ENCODE measurements at places on chromosomes 11 and 22.
A peak's percentile ranks its signal among the peaks of the same experiment; 100 is the strongest.

- H3K27ac ChIP-seq, result no peak overlapping the region
- H3K36me3 ChIP-seq, result no peaks in the 10 kb centered on the region
- no peaks in the 10 kb centered on the region for H3K27me3 ChIP-seq
- DNase-seq, result no peak
Observed at GRCh38 chr11:124738713-124739478, 846 bp upstream of the NRGN start.

GRCh38 chr22:31828739-31829138, 74.9 kb downstream of the DEPDC5 start:
- no peaks in the 10 kb centered on the region for H3K27me3 ChIP-seq
- no peak overlapping the region for H3K27ac ChIP-seq
- H3K4me1 ChIP-seq, result no peaks in the 10 kb centered on the region
- H3K36me3 ChIP-seq, result peaks cover 42% of the 10 kb centered on the region

- H3K27me3 ChIP-seq, result no peaks in the 10 kb centered on the region
- H3K36me3 ChIP-seq, result peaks cover 11% of the 10 kb centered on the region
- H3K4me3 ChIP-seq, result no peak overlapping the region
- peaks cover 7% of the 10 kb centered on the region for H3K4me1 ChIP-seq
Observed at GRCh38 chr11:45880772-45881570, 4.5 kb upstream of the MAPK8IP1 start.

DNA sequence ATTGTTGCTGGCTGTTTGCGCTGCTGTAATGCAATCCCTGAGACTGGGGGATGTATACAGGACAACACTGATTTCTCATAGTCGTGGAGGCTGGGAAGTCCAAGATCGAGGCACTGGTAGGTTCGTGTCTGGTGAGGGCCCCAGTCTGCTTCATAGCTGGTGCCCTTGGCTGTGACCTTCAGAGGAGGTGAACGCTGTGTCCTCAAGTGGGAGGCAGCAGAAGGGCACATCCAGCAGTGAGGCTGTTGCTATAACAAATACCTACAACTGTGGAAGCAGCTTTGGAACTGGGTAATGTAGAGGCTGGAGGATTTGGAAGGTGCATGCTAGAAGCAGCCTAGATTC, 21.3 kb downstream of the KRTAP5-5 start:
- no peak overlapping the region for H3K27ac ChIP-seq
- no peaks in the 10 kb centered on the region for H3K27me3 ChIP-seq
- H3K4me1 ChIP-seq, result peaks cover 32% of the 10 kb centered on the region
- H3K36me3 ChIP-seq, result no peaks in the 10 kb centered on the region

GRCh38 chr22:23691748-23692423, 1.1 kb downstream of the RGL4 start:
- no peak for DNase-seq
- peaks cover 8% of the 10 kb centered on the region for H3K4me1 ChIP-seq
- H3K27me3 ChIP-seq, result no peaks in the 10 kb centered on the region
- no peak overlapping the region for H3K4me3 ChIP-seq

GRCh38 chr22:36467946-36468345, 13.5 kb downstream of the TXN2 start:
- DNase-seq, result peak; percentile 95
- no peaks in the 10 kb centered on the region for H3K27me3 ChIP-seq
- no peak overlapping the region for H3K4me3 ChIP-seq
- H3K27ac ChIP-seq, result peak overlapping the region; percentile 46

GRCh38 chr22:21972293-21972779, 10.3 kb downstream of the TOP3B start:
- H3K36me3 ChIP-seq, result peaks cover 54% of the 10 kb centered on the region
- no peak overlapping the region for H3K27ac ChIP-seq
- H3K4me1 ChIP-seq, result no peaks in the 10 kb centered on the region

GRCh38 chr11:75413864-75414263, 14.5 kb downstream of the RPS3 start:
- H3K27me3 ChIP-seq, result no peaks in the 10 kb centered on the region
- no peak overlapping the region for H3K4me3 ChIP-seq
- no peak for DNase-seq
- no peaks in the 10 kb centered on the region for H3K4me1 ChIP-seq
- H3K27ac ChIP-seq, result no peak overlapping the region

DNA sequence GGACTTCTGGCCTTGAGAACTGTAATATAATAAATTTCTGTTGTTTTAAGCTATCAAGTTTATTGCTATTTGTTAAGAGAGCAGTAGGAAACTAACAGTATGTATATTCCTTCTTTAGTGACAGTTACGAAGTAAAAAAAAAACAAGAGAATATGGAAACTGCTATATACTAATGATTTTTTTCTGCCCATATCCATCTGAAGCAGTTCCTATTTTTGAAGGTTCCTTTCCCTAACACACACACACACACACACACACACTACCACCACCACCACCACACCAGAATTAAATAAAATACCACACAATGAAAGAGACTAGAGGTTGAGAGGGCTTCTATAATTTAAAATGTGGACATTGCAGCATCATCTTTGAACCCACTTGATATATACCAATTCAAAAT, 44.4 kb upstream of the CARD18 start:
- no peaks in the 10 kb centered on the region for H3K36me3 ChIP-seq
- H3K4me3 ChIP-seq, result no peak overlapping the region
- DNase-seq, result no peak
- no peaks in the 10 kb centered on the region for H3K27me3 ChIP-seq
- no peak overlapping the region for H3K27ac ChIP-seq

DNA sequence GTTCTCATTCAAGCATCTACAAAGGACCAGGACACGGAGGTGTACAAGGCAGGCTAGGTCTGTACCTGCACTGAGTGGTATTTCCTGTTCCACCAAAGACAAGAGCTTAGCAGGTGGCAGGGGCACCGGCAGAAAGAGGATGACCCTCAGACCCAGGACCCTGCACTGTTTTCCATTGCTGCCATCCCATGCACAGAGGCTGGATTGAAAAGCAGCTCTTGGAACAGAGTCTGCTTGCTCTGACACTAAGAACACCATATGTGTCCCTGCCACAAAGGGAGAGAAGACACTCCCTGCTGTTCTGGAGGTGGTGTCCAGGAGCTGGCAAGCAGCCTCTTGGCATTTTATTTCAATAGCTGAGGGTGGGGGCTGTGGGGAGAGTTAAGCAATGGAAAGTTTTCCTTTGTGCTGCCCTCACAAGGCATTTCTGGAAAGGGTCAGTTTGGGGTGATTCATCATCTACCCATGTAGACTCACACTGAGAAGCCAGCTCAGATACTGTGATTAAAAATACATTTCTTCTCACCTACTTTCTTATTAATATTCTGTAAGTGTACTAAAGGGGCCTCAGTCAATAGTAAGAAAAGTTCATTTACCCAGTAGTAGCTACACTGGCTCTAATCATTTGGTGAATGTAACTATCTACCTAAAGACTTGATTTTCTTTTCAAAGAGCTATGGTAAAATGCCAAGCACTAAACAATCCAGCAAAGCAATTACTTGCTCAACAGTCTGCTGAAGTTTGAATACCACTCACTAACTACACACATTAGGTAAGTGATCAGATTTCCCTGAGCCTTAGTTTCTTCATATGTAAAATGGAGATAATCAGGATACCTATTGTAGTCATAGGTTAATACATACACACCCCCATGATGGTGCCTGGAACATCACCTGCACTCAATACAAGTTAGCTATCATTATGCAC, 55.2 kb downstream of the SLC1A2 start:
- no peaks in the 10 kb centered on the region for H3K27me3 ChIP-seq
- no peaks in the 10 kb centered on the region for H3K4me1 ChIP-seq
- no peaks in the 10 kb centered on the region for H3K36me3 ChIP-seq
- DNase-seq, result no peak
- no peak overlapping the region for H3K27ac ChIP-seq

GRCh38 chr11:29019960-29020683, 911.9 kb downstream of the METTL15 start:
- H3K4me1 ChIP-seq, result no peaks in the 10 kb centered on the region
- no peaks in the 10 kb centered on the region for H3K36me3 ChIP-seq
- no peak overlapping the region for H3K4me3 ChIP-seq
- no peak overlapping the region for H3K27ac ChIP-seq
- H3K27me3 ChIP-seq, result no peaks in the 10 kb centered on the region
- no peak for DNase-seq

- H3K27ac ChIP-seq, result no peak overlapping the region
- H3K36me3 ChIP-seq, result peaks cover 37% of the 10 kb centered on the region
- peaks cover 34% of the 10 kb centered on the region for H3K4me1 ChIP-seq
- H3K27me3 ChIP-seq, result no peaks in the 10 kb centered on the region
- DNase-seq, result peak; percentile 83
- no peak overlapping the region for H3K4me3 ChIP-seq
Observed at GRCh38 chr22:50691521-50691920, 18.9 kb downstream of the SHANK3 start.

GRCh38 chr11:120098503-120099020, 39.4 kb downstream of the TRIM29 start:
- DNase-seq, result no peak
- H3K36me3 ChIP-seq, result no peaks in the 10 kb centered on the region
- H3K4me1 ChIP-seq, result peaks cover 29% of the 10 kb centered on the region
- H3K27me3 ChIP-seq, result no peaks in the 10 kb centered on the region
- no peak overlapping the region for H3K27ac ChIP-seq
- no peak overlapping the region for H3K4me3 ChIP-seq

DNA sequence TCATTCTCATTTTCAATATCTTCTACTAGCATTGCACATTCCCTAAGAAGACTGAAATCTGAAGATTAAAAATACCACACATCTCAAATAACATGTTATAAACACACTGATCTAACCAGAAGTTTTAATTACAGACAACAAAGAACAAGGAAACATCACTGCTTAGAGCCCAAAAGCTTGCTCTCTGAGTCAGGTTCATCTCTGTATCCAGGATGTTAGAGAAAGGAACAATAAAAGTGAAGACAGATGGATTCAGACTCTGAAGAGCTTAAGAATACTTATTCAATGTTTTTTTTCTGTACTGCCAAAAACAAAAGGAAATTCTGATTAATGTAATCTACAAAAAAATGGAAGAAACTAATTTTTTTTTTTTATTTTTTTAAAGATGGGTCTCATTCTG, 16.5 kb downstream of the RDX start:
- DNase-seq, result no peak
- no peak overlapping the region for H3K27ac ChIP-seq
- H3K4me1 ChIP-seq, result no peaks in the 10 kb centered on the region
- peaks cover 6% of the 10 kb centered on the region for H3K36me3 ChIP-seq
- no peaks in the 10 kb centered on the region for H3K27me3 ChIP-seq

GRCh38 chr22:35893698-35894097, 134.9 kb downstream of the RBFOX2 start:
- no peak overlapping the region for H3K27ac ChIP-seq
- H3K4me3 ChIP-seq, result no peak overlapping the region
- H3K27me3 ChIP-seq, result no peaks in the 10 kb centered on the region
- H3K4me1 ChIP-seq, result peaks cover 4% of the 10 kb centered on the region
- no peaks in the 10 kb centered on the region for H3K36me3 ChIP-seq

- no peak overlapping the region for H3K27ac ChIP-seq
- H3K36me3 ChIP-seq, result no peaks in the 10 kb centered on the region
- no peak for DNase-seq
- no peak overlapping the region for H3K4me3 ChIP-seq
Observed at GRCh38 chr11:117107701-117108590, 9.7 kb upstream of the SIK3 start.

- no peak overlapping the region for H3K27ac ChIP-seq
- no peaks in the 10 kb centered on the region for H3K4me1 ChIP-seq
- H3K4me3 ChIP-seq, result no peak overlapping the region
- DNase-seq, result no peak
- H3K27me3 ChIP-seq, result no peaks in the 10 kb centered on the region
- no peaks in the 10 kb centered on the region for H3K36me3 ChIP-seq
Observed at GRCh38 chr11:115576606-115577380, 72.6 kb upstream of the CADM1 start.

DNA sequence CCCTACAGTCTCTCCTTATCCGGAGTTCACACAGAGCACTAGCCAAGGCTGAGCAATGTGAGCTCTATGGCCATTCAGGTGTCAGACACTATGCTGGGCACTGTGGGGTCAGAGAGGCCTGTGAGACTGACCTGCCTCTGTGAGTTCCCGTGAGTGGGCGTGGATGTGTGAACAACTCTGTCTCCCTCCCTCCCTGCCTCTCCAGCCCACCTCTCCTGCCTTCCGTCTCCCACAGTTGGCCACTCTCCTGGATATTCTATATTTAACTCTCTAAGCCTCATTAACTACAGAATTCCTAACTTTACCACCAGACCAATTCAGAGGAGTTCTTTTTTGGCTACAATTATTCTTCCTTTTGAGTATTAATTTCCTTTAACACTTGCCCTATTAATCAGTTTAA, 191.6 kb upstream of the NCAM1 start:
- no peak overlapping the region for H3K4me3 ChIP-seq
- DNase-seq, result no peak
- H3K27ac ChIP-seq, result no peak overlapping the region
- no peaks in the 10 kb centered on the region for H3K4me1 ChIP-seq
- no peaks in the 10 kb centered on the region for H3K27me3 ChIP-seq
- H3K36me3 ChIP-seq, result no peaks in the 10 kb centered on the region

- H3K27me3 ChIP-seq, result no peaks in the 10 kb centered on the region
- no peaks in the 10 kb centered on the region for H3K36me3 ChIP-seq
- DNase-seq, result peak; percentile 84
- H3K27ac ChIP-seq, result no peak overlapping the region
Observed at GRCh38 chr11:82631722-82632630, 101.7 kb downstream of the FAM181B start.

GRCh38 chr11:8838248-8838647, 72.7 kb upstream of the AKIP1 start:
- H3K4me1 ChIP-seq, result no peaks in the 10 kb centered on the region
- no peaks in the 10 kb centered on the region for H3K36me3 ChIP-seq
- no peaks in the 10 kb centered on the region for H3K27me3 ChIP-seq

All from common myeloid progenitor, CD34-positive (primary cell).